Progenitor cell of endocrine pancreas (in vitro differentiated cells): ENCODE measurements at places on chromosomes 5 and 9. TPM values are rescaled to one million over a fixed set of nuclear protein-coding genes. Genes with fewer than 3 reads are reported as not detected.

The FAM170A gene
- total RNA-seq: 0.24 TPM in 1 of 2 replicates, not detected in the other

The CDO1 gene
- total RNA-seq: 24.6 and 25.1 TPM in 2 replicates

The IGIP gene
- 2.0 and 2.1 TPM in 2 replicates for total RNA-seq

The LRRTM2 gene
- not detected in 2 replicates for total RNA-seq

The PRDM9 gene
- total RNA-seq: not detected in 2 replicates

The NEURL1B gene
- total RNA-seq: 4.0 and 4.3 TPM in 2 replicates

The MORN5 gene
- total RNA-seq: 0.57 and 1.9 TPM in 2 replicates
